ENCODE measurements at places on chromosomes 3 and 15. TPM values are rescaled to one million over a fixed set of nuclear protein-coding genes. Genes with fewer than 3 reads are reported as not detected.
A peak's percentile ranks its signal among the peaks of the same experiment; 100 is the strongest.

The STARD9 gene
- 4.8 TPM for total RNA-seq

The ATXN7 gene
- 22.5 TPM for total RNA-seq

The SLC28A2 gene
- total RNA-seq = not detected

The MYH15 gene
- 0.07 TPM for total RNA-seq

GRCh38 chr3:64216274-64217147 lies 8.8 kb downstream of the PRICKLE2 start:
- H3K36me3 ChIP-seq = no peaks in the 10 kb centered on the region
- H3K4me1 ChIP-seq = no peaks in the 10 kb centered on the region
- no peak for DNase-seq
- no peak overlapping the region for H3K4me3 ChIP-seq
- peaks cover 4% of the 10 kb centered on the region for H3K27me3 ChIP-seq

DNA sequence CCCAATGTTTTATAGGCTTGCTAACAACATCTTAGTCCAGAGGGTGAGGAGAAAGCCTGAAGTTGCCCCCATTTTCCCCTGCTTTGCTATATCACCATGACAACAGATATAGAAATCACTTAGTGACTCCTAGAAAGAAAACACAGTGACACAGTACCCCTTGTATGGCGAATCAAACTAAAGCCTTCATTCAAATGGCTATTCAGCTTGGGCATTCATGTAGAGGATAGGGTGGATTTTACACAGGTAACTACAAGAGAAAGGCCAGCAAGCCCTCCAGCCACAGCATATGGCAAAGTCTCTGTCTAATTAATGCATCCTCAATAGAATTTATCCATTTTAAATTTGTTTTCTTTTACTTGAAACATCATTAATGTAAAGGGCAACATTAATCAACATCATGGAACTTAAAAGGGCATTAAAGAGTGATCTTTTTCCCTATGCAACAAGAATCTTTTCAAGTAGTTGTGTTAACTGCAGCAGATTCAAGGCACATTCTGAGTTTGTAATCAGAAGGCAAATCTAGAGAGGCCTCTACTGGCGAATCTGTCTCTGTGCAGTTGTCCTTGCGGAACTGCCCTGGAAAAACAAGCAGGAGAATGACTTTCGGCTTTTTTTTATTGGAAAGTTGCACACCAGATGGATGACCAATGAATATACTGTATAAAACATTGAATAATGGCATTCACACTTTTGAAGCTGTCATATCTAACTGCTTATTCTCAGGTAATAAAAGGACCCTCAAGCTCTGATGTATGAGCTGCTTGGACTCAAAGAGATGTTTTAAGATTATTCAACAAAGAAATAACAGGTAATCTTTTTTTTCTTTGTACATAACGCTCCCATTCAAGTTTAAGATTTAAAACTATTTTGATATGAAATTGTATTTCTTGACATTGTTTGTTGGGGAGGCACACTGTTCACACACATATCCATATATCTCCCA lies 621.7 kb upstream of the AGTR1 start:
- no peak overlapping the region for H3K4me3 ChIP-seq
- no peaks in the 10 kb centered on the region for H3K27me3 ChIP-seq
- no peak overlapping the region for H3K27ac ChIP-seq
- H3K4me1 ChIP-seq = no peaks in the 10 kb centered on the region

DNA sequence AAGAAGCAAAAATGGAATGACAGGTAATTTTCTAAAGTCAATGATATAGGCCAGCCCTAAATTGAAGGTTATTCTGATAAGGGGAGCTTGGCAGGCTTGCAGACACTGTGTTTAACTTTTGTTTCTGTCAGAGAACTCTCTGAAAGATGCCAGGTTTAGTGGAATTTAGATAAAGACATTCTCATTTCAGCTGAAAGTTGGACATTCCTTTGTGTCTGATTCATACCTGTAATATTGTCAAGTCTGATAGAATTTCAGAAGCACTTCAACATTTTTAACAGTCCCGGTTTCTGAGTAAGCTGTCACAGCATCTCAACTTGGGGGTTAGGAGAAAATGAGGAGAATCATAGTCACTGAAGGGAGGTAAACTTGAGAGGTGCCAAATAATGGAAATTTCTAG lies 84.0 kb downstream of the DIPK2A start:
- no peak for DNase-seq
- no peaks in the 10 kb centered on the region for H3K4me1 ChIP-seq
- no peak overlapping the region for H3K4me3 ChIP-seq
- peaks cover 3% of the 10 kb centered on the region for H3K27me3 ChIP-seq
- H3K27ac ChIP-seq = no peak overlapping the region

GRCh38 chr15:92848852-92849598 lies 51.1 kb upstream of the CHD2 start:
- peak overlapping the region; percentile 84 for H3K27ac ChIP-seq
- DNase-seq = peak; percentile 48
- H3K27me3 ChIP-seq = no peaks in the 10 kb centered on the region

DNA sequence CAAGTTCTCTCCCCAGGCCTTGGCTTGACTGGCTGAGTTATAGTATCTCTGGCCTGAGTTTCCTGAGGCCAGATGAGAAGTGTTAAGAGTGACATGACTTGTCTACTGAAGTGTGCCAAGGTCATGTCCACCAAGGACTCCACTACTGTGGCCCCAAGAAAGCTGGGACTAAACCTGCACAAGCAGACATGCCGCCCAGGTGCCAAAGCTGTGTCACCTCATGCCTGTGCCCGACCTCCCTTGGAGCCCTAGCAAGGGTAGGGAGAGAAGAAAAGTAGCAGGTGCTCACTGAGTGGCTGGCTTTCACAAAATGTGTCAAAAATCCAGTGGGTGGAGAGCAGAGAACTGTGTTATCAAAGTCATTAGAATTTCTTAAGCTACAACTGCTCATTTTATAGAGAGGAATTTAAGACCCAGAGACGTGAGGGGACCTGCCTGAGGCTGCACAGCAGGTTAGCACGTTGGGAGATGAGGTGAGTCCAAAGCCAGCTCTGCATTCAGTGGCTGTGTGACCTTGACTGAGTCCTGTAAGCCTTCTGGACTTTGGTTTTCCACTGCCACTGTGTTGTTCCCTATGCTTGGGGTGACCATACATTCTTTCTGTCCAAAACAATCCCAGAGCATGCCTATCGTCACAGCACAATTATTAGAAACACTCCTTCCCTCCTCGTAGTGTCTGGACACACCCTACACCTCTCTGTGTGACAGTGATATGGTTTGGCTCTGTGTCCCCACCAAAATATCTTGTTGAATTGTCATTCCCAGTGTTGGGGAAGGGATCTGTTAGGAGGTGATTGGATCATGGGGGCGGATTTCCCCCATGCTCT lies 5.0 kb upstream of the LYSMD4 start:
- no peak overlapping the region for H3K4me3 ChIP-seq

DNA sequence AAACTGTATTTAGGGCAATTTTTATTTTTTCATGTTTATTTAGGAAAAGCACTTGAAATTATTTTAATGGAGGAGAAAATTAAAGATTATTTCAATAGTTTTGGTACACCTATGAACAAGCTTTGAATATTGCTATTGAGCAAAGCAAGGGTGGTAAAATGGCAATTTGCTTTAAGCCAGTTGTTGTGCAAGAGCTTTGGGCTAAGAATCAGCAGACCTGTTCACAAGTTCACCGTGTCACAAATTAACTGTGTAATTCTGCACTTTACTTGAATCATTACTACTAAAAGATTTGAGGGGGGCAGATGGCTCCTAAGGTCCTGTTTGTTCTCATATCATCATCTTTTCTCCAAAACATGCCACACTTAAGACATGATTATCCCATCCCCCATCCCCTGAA lies 238.9 kb upstream of the GBE1 start:
- H3K4me3 ChIP-seq = no peak overlapping the region
- H3K27ac ChIP-seq = no peak overlapping the region
- no peaks in the 10 kb centered on the region for H3K27me3 ChIP-seq

DNA sequence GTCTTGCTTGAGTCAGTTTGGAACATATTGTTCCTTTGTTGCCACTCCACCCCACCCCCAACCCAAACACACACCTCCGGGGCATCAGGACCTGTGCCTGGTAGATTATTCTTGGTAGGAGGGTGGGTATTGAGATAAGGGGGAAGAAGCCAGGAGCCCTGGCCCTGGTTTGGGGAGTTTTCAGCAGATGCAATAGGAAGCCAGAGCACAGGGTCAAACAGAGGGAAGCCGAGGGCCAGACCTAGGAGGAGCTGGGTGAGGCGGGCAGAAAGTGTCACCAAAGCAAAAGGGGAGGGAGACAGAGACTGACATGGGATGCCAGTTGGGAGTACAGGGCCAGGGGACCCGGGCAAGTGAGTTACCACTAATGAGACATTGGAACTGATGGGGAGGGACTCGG lies 163.1 kb downstream of the RPLP1 start:
- no peak for DNase-seq
- no peaks in the 10 kb centered on the region for H3K4me1 ChIP-seq
- no peaks in the 10 kb centered on the region for H3K27me3 ChIP-seq
- H3K36me3 ChIP-seq = no peaks in the 10 kb centered on the region
- H3K4me3 ChIP-seq = no peak overlapping the region

DNA sequence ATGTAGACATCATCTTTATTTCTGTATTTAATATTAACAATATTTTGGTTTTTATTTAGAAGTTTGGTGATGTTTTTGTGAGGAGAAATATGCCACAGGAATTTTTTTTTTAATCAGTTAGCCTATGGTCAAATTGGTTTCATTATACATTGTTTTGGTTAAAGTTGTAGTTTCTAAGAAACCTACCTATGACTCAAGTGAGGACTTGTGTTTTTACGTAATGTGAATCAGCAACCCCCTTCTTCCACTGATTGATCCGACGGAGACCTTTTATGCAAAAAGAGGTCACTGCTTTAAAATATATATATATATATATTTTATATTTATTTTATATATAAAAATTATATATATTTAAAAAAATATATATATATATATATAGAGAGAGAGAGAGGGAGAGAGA lies 698.1 kb downstream of the FHIT start:
- no peak overlapping the region for H3K4me3 ChIP-seq
- no peak overlapping the region for H3K27ac ChIP-seq
- H3K36me3 ChIP-seq = no peaks in the 10 kb centered on the region
- no peaks in the 10 kb centered on the region for H3K27me3 ChIP-seq
- no peak for DNase-seq

GRCh38 chr3:159249472-159250174 lies 447.8 kb downstream of the MFSD1 start:
- no peak overlapping the region for H3K27ac ChIP-seq
- H3K4me3 ChIP-seq = no peak overlapping the region
- peaks cover 3% of the 10 kb centered on the region for H3K36me3 ChIP-seq
- peaks cover 3% of the 10 kb centered on the region for H3K27me3 ChIP-seq
- no peaks in the 10 kb centered on the region for H3K4me1 ChIP-seq
- no peak for DNase-seq

GRCh38 chr3:120745466-120745865 lies 2.9 kb downstream of the GTF2E1 start:
- H3K27ac ChIP-seq = no peak overlapping the region
- peaks cover 30% of the 10 kb centered on the region for H3K4me1 ChIP-seq
- no peak overlapping the region for H3K4me3 ChIP-seq
- H3K27me3 ChIP-seq = no peaks in the 10 kb centered on the region
- no peak for DNase-seq

DNA sequence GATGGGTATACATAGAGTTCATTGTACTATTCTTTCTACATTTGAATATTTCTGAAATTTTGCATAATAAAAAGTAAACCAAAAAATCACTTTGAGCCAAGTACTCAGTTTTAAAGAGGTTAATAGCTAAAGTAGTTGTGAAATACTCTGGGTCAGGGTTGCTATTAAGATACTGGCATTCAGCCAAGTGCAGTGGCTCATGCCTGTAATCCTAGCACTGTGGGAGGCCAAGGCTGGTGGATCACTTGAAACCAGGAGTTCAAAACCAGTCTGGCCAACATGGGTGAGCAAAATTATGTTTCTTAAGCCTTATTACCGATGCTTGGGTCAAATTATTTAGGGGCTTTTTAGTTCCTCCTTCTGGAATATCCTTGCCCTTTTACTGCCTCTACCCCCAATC lies 122.0 kb upstream of the MELTF start:
- peaks cover 9% of the 10 kb centered on the region for H3K4me1 ChIP-seq
- H3K27me3 ChIP-seq = no peaks in the 10 kb centered on the region
- H3K27ac ChIP-seq = no peak overlapping the region
- no peak for DNase-seq
- no peak overlapping the region for H3K4me3 ChIP-seq

DNA sequence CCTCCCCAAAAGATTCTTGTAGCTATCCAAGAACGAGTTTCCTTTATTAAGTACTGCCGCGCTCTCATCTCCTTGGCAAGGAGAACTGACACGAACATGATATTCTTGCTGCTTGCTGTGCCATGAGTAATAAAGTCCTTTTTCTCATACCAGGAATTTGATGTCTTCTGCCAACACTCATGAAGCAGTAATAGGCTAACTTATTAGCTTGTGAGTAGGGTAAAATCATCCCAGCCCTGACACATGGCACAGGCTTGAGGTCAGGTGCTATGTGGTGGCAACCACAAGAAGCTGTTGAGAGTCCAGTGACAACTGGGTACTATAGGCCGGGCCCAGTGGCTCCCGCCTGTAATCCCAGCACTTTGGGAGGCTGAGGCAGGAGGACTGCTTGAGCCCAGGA lies 22.7 kb upstream of the UBXN7 start:
- no peak overlapping the region for H3K27ac ChIP-seq
- no peak for DNase-seq
- H3K4me1 ChIP-seq = peaks cover 10% of the 10 kb centered on the region
- no peak overlapping the region for H3K4me3 ChIP-seq
- H3K36me3 ChIP-seq = no peaks in the 10 kb centered on the region

GRCh38 chr3:6679510-6679909 lies 181.4 kb upstream of the GRM7 start:
- no peaks in the 10 kb centered on the region for H3K4me1 ChIP-seq
- H3K27ac ChIP-seq = no peak overlapping the region
- no peak overlapping the region for H3K4me3 ChIP-seq
- H3K36me3 ChIP-seq = no peaks in the 10 kb centered on the region
- DNase-seq = no peak
- no peaks in the 10 kb centered on the region for H3K27me3 ChIP-seq

DNA sequence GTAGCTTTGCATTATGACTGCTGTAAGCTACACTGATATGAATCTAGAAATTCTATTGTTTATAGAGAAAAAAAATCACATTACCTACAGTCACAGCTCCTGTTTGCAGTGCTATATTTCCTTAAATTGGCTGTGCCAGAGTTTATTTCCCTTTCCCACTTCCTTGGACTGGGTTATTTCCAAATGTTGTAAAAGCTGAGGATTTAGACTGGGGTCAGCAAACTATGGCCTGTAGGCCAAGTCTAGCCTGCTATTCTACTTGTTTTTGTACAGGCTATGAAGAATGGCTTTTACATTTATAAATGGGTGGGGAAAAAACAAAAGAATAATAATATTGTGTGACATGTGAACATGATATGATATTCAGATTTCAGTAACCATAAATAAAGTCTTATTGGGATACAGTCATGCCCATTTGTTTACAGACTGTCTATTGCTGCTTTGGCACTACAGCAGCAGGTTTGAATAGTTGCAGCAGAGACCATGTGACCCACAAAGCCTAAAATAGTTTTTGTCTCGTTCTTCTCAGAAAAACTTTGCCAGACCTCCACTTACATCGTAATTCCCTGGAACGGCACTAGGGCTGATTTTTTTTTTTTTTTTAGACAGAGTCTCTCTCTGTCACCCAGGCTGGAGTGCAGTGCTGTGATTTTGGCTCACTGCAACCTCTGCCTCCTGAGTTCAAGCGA lies 7.8 kb downstream of the GLDN start:
- H3K4me3 ChIP-seq = no peak overlapping the region
- H3K36me3 ChIP-seq = no peaks in the 10 kb centered on the region
